Stimulated activated CD4-positive, alpha-beta T cell treated with anti-CD3 and anti-CD28 coated beads, Interleukin-1b, Interleukin-23, amount 100 ng/mL, for 48 hours (primary cell): ENCODE measurements at places on chromosomes 13 and 19.

GRCh38 chr13:35388441-35389355 lies 87.8 kb downstream of the MAB21L1 start:
- DNase-seq: no peak

- no peak for DNase-seq
These were observed 41.8 kb downstream of the CARD8 start for GRCh38 chr19:48213959-48214358.

DNA sequence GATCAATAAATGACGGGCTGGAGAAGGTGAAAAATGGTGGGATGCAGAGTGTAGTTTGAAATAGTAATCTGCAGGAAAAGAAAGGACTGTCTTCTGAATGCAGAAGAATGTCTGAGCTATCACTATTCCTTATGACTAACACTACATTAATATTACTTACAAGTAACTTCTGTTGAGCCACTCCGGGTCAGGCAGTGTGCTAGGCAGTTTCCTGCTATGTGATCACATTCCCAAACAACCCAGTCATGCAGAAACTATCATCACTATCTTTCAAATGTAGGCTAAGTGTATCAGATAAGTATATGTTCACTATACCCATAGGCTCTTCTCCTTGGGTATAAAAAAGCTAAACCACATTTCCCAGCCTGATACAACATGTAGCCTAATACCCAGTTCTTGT lies 6.6 kb downstream of the ZNF599 start:
- no peak for DNase-seq

- peak; percentile 8 for DNase-seq
These were observed 29.4 kb downstream of the RFXAP start for GRCh38 chr13:36848199-36848982.

- DNase-seq: no peak
These were observed 8.3 kb downstream of the CAMSAP3 start for GRCh38 chr19:7603919-7604318.

- DNase-seq: no peak
These were observed 13.9 kb upstream of the PAK4 start for GRCh38 chr19:39111593-39112199.

- DNase-seq: no peak
These were observed 123.5 kb downstream of the KCTD12 start for GRCh38 chr13:76762721-76763120.

GRCh38 chr13:76882431-76882830 lies 3.8 kb downstream of the KCTD12 start:
- no peak for DNase-seq
